ENCODE measurements at places on chromosomes 5 and 9.

GRCh38 chr5:167920589-167920988 lies 370.9 kb upstream of the WWC1 start:
- DNase-seq, result no peak

GRCh38 chr5:14436801-14437542 lies 144.6 kb upstream of the OTULINL start:
- no peak for DNase-seq

- DNase-seq, result no peak
These were observed 50.9 kb downstream of the GOLPH3 start for GRCh38 chr5:32123058-32123805.

- DNase-seq, result no peak
These were observed 64.4 kb upstream of the TNFSF8 start for GRCh38 chr9:114994768-114995167.

GRCh38 chr5:61737964-61738340 lies 405.9 kb downstream of the ZSWIM6 start:
- DNase-seq, result no peak

DNA sequence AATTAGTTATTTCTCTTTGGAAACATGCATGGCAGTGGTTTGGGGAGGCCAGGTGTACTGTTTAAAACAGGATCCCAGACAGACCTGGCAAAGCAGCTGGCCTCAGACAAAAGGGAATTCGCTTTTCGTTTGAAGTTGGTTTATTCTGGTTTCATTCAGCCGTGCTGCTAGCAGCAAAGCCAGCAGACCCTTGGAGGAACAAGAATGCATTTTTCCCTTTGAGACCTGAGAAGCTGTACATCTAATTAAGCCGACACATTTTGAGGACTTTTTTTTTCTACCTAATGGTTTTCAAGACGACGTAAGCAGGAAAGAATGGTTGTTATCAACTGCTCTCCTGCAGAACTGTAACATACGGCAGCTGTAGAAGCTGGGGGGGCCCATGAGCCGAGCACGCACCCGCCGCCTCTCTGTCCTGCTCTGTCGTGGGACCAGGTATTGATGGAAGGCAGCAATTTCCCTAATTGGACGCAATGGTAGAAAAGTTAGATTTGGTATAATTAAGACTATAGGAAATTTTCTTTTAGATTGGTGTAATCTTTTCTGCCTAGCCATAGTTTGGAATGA lies 13.6 kb downstream of the PLEKHG4B start:
- DNase-seq, result peak; percentile 75

GRCh38 chr5:4781299-4781698 lies 358.8 kb upstream of the ADAMTS16 start:
- DNase-seq, result no peak

- DNase-seq, result peak; percentile 6
These were observed 41.7 kb downstream of the C5orf15 start for GRCh38 chr5:133926489-133927299.

DNA sequence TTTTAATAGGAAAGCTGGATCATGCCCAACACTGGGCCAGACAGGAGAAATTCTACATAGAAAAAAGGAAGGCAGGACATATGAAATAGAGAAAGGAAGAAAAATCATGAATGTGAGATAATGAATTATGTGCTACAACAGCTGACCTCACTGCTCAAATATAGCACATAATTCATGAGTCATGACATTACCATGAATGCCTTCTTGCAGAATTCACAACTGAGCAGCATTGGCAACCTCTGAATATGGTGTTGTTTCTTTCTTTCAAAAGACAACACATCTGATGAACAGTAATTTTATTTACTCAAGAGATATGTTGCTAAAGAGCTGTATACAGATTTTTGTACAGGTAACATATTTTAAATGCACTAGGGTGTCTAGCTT lies 34.4 kb downstream of the APBA1 start:
- no peak for DNase-seq

GRCh38 chr9:3677541-3677940 lies 151.7 kb upstream of the RFX3 start:
- DNase-seq, result no peak

Data from NCI-H526 (cell line).